ENCODE measurements at places on chromosomes 2 and 18.

DNA sequence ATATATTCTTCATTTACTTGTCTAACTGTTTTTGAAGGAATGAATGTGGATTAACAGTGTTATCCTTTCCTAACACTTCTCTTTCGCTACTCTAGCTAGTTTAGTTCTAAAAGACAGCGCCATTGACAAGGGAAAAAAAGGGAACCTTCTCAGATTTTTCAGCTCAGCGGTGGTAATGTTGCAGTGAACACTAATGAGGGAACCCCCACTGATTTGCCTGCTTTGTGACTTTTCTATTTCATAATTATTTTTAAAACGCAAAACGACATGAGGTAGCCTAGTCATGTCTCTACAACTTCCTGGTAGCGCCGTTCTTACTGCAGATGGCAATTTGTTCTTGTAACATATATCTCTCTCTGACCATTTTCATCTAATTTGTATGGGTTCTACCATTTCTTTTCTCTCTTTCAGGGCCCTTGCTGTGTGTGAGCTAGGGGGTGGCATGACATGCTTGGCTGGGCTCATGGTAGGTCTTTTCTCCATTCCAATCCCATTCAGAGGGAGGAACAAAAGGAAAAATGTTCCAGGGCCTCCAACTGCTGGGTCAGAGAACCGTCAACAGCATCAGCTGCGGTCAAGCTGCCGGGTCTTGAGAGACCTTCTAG is 235.5 kb upstream of the SIX3 start:
- DNase-seq, result no peak

- DNase-seq, result no peak
Measured at GRCh38 chr2:173998386-173998785, 33.2 kb upstream of the SP3 start.

- DNase-seq, result peak; percentile 49
Measured at GRCh38 chr2:160205505-160205904, 5.4 kb upstream of the ITGB6 start.

- no peak for DNase-seq
Measured at GRCh38 chr18:55811925-55812324, 223.9 kb upstream of the TCF4 start.

GRCh38 chr2:186903216-186903615 is 54.2 kb upstream of the ZSWIM2 start:
- no peak for DNase-seq

DNA sequence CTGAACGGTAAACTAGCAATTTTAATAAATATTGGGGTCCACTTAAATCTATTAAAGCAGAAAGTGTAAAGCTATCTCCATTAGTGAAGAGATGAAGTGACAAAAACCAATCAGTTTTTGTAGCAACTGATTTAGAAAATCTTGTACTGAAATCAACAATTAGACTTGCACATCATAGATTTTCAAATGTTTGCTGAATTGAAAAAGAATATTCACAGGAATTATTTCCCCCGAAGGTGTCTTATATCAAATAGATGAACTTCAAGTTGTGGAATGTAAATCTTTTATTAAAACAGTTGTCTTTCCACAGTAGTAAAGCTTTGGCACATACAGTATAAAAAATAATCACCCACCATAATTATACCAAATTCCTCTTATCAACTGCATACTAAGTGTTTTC is 48.7 kb downstream of the ATIC start:
- DNase-seq, result no peak

GRCh38 chr2:98685930-98686887 is 44.7 kb downstream of the MGAT4A start:
- no peak for DNase-seq

DNA sequence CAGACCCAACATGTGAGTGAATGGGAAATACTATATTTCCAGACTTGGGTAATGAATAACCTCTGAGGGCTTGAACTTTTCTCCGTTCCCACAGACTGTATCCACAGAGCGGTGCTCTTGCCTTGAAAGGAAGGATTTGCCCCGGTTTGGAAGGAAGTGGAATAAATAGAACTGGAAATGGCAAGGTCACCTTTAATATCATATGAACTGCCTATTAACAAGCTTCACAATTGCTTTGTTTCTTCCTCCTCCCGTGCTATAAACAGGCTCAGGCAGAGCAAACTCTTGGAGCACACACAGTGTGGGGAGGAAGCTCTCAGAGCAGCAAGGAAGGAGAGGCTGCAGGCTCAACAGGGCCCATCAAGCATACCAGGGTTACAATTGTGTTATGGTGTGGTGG is 28.5 kb upstream of the DARS1 start:
- no peak for DNase-seq

GRCh38 chr2:74074487-74074886 is 73.2 kb downstream of the BOLA3 start:
- DNase-seq, result no peak

- DNase-seq, result no peak
Measured at GRCh38 chr2:28486526-28486925, 9.3 kb upstream of the PLB1 start.

DNA sequence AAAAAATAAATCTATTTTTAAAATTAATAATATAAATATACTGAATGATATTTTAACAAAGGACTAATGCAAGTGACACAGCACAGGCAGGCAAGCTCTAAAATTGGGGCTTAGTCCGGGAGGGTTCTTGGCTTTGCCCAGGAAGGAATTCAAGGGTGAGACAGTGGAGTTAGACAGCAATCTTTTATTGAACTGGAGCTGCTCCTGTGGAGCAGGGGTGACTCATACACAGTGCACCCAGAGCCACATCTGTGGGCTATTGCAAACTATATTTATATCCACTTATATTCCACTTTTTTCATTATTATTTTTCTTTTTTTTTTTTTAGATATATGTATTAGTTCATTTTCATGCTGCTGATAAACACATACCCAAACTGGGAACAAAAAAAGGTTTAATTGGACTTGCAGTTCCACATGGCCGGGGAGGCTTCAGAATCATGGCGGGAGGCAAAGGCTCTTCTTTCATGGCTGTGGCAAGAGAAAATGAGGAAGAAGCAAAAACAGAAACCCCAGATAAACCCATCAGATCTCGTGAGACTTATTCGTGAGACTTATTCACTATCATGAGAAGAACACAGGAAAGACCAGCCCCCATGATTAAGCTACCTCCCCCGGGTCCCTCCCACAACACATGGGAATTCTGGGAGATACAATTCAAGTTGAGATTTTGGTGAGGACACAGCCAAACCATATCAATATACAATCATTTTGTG is 437.1 kb downstream of the BCL11A start:
- DNase-seq, result no peak

GRCh38 chr2:240203031-240203787 is 62.8 kb upstream of the OTOS start:
- DNase-seq, result no peak

DNA sequence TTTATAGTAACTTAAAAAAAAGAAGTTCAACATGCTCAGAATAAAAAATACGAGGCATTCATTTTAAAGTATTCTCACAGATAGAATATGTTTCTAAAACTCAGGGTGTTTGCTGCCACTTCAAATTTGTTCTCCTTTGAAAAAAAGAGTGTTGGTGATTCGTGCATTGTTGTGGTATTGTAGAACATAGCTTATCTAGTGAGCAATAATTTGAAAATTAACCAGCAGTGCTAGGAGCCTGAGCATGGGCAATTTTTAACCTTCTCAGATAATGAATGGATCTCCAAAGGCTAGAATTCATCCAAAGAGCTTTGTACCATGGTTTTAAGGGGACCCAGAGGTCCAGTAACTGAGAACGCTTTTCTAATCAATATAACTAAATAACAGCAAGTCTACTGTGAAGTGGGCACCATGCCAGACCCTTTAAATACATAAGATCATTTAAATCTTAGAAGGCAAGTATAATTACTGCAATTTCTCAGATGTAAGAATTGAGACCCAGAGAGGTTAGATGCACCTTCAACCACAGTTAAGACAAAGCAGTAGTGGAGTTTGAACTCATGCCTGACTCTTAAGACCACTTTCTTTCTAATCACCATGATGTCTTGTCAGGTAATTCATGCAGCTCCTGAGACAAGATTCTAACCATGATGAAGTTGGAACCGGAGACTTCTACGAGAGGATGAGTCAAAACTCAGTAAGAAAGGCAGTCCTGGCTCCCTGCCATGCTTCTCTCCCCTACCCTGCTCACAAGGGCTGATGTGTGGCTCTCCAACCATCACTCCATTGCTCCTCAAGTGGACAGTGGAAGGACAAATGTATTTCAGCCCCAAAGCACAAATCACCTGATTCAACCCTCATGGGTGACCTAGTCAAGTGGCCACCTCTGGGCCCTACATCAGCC is 3.4 kb downstream of the CYRIA start:
- DNase-seq, result no peak

DNA sequence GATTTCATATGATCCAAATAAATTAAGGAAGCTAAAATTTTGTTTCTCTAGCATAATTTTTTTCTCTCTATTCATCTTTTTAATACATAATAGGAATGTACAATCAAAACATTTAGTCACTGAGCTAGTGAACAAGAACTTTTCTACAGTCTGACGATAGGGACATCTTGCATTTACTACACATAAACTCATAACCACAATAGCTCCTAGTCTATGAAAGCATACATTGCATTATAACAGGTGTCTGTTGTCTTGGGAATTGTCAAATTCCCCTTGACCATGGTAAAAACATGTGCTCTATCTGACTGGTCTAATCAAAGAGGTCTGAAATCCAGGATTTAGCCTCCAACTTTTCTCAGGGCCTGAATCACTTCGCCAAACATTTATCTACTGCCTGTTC is 144.8 kb downstream of the FAM124B start:
- no peak for DNase-seq

- peak; percentile 75 for DNase-seq
Measured at GRCh38 chr2:36701391-36701795, 4.9 kb downstream of the VIT start.

DNA sequence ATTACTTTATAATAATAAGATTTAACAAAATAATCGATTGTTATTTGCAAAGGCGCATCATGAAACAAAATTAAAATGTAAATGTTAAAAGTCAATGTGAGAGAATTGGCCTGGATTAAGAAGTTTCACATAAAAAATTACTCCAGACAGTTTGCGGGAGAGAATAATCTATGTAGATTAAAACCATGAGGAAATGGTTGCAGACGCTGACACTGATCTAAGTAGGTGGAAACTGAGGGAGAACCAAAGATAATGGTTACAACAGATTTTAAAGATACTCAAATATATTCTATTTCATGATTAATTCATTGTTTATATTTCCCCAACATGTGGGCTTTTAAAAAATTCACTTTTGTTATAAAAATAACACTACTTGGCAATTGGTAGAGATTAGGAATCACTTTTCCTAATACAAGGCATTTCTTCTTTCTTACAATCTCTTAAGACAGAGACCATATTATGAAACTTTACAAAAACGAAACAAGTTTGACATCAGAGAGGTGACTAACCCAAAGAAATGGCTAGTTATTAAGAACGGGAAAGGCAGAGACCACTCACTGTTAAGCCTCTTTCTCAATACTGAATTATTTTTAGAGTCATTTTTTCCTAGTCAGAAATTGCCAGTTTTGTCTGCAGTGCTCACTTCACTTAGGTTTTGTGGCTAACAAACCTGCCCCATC is 1.6 kb downstream of the KANSL1L start:
- DNase-seq, result no peak

GRCh38 chr18:12803069-12803936 is 80.7 kb downstream of the PTPN2 start:
- DNase-seq, result no peak

GRCh38 chr18:7822435-7823331 is 255.6 kb downstream of the PTPRM start:
- no peak for DNase-seq

DNA sequence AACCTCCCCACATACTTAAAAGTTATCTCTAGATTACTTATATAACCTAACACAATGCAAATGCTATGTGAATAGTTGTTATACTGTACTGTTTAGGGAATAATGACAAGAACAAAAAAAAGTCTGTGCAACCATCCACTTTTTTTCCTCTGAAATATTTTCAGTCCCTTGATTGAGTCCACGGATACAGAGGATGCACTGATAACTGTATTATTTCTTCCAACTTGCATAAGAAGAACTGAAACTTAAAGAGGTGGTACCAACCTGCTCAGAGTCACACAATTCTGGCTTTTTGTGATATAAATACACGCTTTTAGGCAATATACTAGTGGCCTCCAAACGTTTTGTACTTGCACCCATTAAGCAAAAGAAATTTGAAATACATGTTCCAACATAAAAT is 1.4 kb downstream of the SMC6 start:
- DNase-seq, result no peak

DNA sequence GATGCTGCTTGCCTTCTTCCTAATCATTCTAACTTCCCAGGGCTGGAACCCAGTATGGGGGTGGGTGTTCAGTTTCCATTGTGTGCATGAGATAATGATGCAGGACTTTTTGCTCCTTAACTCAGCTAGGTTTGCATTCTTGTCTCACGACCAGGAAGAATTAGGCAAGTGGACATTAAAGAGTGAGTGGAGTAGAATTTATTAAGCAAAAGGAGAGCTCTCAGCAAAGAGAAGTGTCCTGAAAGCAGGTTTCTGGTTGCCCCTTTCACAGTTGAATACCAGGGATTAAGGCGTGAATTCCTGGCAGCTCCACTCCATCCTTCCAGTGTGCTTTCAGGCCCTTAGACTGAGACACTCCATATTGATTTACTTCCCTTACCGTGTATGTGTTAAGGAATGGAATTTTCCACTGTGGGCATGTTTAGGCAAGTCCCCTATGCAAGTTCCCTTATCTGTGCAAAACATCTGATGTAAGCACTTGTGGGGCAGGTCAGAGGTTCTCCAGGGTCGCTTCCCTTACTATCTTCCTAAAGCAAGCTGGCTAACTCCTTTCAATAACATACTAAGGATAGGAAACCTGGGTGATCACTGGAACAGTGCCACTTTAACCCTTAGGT is 126.5 kb downstream of the GPR39 start:
- peak; percentile 37 for DNase-seq

DNA sequence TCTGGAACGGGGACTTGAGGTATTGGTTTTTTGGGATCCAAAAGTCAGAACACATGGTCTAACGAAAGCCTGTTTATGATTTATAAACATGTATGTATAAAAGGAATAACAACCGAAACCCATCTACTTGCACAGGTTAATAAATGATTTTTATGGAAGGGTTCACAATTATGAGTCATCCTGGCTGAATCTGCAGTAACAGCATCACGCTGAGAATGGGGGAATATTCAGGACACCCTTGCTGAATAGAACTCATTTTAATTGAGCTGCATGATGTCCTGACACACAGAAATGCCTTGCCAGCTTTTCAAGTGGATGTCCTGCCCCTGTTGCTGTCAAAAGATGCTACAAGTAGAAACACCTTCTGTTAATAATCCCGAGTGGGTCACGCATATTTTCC is 54.7 kb upstream of the TGFA start:
- no peak for DNase-seq
